ENCODE measurements at places on chromosomes 12 and 14. TPM values are rescaled to one million over a fixed set of nuclear protein-coding genes. Genes with fewer than 3 reads are reported as not detected.

- H3K36me3 ChIP-seq: no peaks in the 10 kb centered on the region
- H3K4me1 ChIP-seq: peaks cover 6% of the 10 kb centered on the region
- H3K27me3 ChIP-seq: no peaks in the 10 kb centered on the region
Measured at GRCh38 chr14:50530794-50531365, 1.5 kb downstream of the MAP4K5 start.

GRCh38 chr14:69048456-69048855 is 69.4 kb upstream of the ACTN1 start:
- H3K36me3 ChIP-seq: no peaks in the 10 kb centered on the region
- no peak for DNase-seq
- H3K27me3 ChIP-seq: no peaks in the 10 kb centered on the region
- H3K27ac ChIP-seq: no peak overlapping the region
- H3K4me1 ChIP-seq: peaks cover 16% of the 10 kb centered on the region

DNA sequence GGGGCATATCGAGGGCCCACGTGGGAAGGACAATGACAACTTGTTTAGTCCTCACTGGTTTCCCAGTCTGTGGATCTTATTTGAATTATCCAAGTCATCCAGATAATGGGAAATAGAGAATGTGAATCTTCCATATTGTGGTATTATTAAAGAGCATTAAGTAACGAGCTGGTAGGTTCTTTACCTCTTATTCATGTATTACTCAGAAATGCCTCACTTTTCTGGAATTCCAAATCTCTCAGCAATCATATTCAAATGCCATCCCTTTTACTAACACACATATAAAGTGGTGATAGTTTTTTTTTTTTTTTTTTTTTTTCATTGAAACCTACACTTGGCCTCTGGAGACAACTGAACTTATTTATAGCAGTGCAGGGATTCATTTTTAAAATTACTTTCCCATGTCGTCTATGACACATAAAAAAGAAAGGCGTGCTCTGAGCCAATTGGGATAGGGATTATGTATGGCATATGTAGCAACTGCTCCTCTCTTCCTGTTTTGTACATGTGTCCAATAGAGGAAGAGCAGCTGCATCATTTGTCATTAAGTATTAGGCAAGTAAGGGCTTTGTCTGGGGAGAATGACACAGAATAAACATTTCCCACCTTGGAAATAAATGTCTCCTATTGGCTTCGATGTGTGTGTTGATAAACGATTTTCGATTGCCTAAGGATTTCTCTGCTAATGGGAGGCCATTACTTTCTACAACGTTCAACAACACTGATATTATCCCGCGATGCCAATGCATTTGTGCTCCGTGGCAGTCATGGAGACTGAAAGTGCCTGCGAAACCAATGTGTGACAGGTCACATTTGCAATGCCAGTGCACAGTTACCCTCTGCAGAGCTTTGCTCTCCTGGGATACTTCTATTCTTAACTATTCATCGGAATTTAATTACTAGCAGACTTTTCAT is 78.6 kb upstream of the IFNG-AS1 start:
- no peaks in the 10 kb centered on the region for H3K27me3 ChIP-seq
- H3K4me1 ChIP-seq: no peaks in the 10 kb centered on the region
- no peak overlapping the region for H3K4me3 ChIP-seq
- no peak overlapping the region for H3K27ac ChIP-seq
- H3K36me3 ChIP-seq: no peaks in the 10 kb centered on the region

DNA sequence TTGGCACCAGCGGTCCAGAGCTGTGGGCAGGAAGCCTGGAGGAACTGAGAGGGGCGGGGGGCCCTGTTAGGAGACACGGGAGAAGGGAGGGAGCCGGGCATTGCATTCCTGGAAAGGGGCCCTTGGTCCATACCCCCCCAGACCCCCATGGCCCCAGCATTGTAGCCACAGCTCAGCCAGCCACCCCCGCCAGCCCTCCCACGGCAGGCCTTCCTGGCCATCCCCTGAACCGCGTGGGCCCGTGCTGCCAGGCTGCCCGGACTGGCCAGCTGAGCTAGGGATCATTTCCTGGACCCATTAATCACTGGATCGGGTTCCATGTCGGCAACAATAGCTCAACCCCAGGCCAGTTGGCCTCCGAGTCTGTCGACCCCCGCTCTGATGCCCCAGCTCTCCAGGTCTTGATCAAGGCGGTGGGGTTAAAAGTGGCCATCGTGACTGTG is 39.8 kb upstream of the DIO3 start:
- H3K4me3 ChIP-seq: no peak overlapping the region
- H3K36me3 ChIP-seq: no peaks in the 10 kb centered on the region
- H3K27me3 ChIP-seq: no peaks in the 10 kb centered on the region
- H3K27ac ChIP-seq: no peak overlapping the region
- H3K4me1 ChIP-seq: no peaks in the 10 kb centered on the region

DNA sequence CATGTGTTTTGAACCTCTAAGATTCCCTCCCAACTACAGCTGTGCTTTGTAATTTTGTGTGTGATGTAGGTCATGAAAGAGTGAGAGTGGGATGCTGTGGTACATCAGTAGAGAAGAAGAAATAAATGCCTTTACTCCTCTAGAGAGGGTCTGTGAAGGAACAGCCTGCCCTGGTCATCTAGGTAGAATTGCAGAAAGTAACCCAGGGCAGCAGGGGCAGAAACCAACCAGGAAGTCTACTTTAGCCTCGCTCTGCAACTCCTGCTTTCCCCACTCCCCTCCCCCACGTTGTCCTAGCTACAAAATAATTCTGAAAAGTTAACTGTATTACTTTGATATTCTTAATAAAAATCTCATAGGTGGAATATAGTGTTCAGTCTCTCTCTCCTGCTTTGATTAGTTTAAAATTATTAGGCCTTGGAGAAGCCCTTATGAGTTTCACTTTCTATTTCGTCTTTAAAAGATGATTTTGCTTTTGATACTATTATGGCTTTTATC is 7.5 kb downstream of the TBK1 start:
- H3K4me3 ChIP-seq: no peak overlapping the region
- H3K27me3 ChIP-seq: no peaks in the 10 kb centered on the region
- H3K27ac ChIP-seq: no peak overlapping the region
- peaks cover 9% of the 10 kb centered on the region for H3K36me3 ChIP-seq

DNA sequence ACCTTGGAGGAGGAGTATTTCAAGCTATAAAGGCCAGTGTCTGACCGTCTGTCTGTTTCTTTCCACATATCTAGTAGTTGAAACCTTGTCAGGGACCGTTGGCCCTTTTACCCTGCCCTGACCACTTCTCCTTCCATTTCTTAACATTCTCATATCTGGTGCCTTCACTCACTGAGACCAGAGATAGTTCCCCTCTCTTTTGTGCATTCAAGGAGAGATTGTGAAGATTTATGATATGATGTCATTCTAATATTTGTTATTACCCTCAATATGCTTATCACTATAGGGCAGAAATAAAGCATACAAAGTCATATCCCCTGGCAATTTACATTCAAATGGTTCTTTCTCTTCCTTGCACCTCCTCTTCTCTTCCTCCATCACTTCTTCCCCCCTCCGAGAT is 83.3 kb downstream of the PLXNC1 start:
- H3K36me3 ChIP-seq: no peaks in the 10 kb centered on the region
- no peaks in the 10 kb centered on the region for H3K27me3 ChIP-seq
- no peak overlapping the region for H3K27ac ChIP-seq
- no peak overlapping the region for H3K4me3 ChIP-seq
- peak; percentile 6 for DNase-seq

- no peak for DNase-seq
- no peak overlapping the region for H3K4me3 ChIP-seq
- no peak overlapping the region for H3K27ac ChIP-seq
- H3K27me3 ChIP-seq: no peaks in the 10 kb centered on the region
- H3K4me1 ChIP-seq: no peaks in the 10 kb centered on the region
- no peaks in the 10 kb centered on the region for H3K36me3 ChIP-seq
Measured at GRCh38 chr12:107079172-107080011, 14.0 kb downstream of the CRY1 start.

DNA sequence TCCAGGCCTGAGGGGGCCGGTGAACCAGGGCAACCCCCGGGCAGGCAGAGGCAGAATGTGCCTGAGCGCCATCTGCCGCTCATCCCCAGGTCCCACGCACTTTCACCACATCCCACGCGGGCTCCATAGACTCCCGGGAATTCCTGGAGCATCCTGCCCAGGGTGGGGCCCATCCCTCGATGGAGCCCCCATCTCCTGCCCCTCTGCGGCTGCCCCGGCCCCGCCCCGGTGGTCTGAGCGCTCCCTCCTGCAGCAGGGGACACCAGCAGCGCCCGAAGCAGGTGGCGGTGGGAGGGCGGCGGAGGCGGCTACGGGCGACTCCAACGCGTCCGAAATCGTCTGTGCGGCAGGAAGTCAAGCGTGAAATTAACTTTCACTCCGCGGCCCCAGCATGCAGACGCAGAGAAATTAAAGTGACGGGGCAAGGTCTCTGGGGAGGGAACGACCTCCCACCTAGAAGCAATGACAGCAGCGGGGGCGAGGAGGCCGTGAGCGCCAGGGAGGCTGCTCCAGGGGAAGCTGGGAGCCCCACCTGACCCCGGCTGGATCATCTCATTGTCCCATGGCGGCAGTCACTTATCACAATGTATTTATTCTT is 122.2 kb downstream of the NCOR2 start:
- H3K27ac ChIP-seq: no peak overlapping the region
- peaks cover 4% of the 10 kb centered on the region for H3K4me1 ChIP-seq
- H3K36me3 ChIP-seq: peaks cover 2% of the 10 kb centered on the region
- H3K4me3 ChIP-seq: no peak overlapping the region
- no peak for DNase-seq
- no peaks in the 10 kb centered on the region for H3K27me3 ChIP-seq

GRCh38 chr12:47316609-47317049 is 236.9 kb upstream of the AMIGO2 start:
- H3K36me3 ChIP-seq: no peaks in the 10 kb centered on the region
- no peak for DNase-seq
- no peak overlapping the region for H3K4me3 ChIP-seq
- H3K27ac ChIP-seq: no peak overlapping the region

GRCh38 chr12:39205969-39206368 is 237.0 kb downstream of the KIF21A start:
- H3K4me1 ChIP-seq: no peaks in the 10 kb centered on the region
- DNase-seq: no peak
- no peaks in the 10 kb centered on the region for H3K27me3 ChIP-seq
- no peak overlapping the region for H3K4me3 ChIP-seq
- no peaks in the 10 kb centered on the region for H3K36me3 ChIP-seq
- no peak overlapping the region for H3K27ac ChIP-seq

DNA sequence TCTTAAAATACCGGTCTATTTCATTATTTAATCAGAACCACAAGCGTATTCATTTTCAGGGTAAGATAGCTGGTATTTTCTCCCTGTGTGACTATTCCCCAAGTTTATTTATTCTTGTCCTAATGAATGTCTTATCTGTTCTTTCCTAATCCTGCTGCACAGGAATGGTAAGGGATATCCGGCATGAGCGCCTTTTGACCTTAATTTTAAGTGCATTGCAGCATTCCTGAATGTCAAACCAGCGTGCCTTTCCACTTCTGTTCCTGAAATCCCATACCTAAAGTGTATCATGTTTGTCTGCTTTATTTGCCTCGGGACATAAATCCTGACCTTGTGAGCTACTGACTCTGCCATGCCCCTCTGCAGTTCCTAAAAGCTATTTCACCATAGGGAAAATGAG is 1713.2 kb upstream of the FLRT2 start:
- no peak overlapping the region for H3K27ac ChIP-seq
- no peak overlapping the region for H3K4me3 ChIP-seq
- no peaks in the 10 kb centered on the region for H3K27me3 ChIP-seq
- H3K4me1 ChIP-seq: no peaks in the 10 kb centered on the region

DNA sequence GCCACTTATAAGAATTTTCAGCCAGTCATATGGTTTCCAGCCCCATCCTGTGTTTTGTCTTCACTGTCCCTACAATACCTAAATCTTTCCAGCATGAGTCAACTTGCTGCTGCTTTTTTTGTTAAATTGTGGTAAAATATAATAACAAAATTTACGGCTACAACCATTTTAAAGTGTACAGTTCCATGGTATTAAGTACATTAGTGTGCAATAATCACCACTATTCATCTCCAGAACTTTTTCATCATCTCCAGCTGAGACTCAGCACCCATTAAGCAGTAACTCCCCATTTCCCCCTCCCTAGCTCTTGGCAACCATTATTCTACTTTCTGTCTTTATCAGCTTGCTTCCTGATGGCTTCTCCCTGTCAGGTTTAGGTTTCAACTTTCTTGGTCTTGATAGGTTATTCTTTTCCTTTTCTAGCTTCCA is 39.1 kb downstream of the FRS2 start:
- DNase-seq: no peak
- H3K4me1 ChIP-seq: no peaks in the 10 kb centered on the region
- H3K4me3 ChIP-seq: no peak overlapping the region
- H3K27ac ChIP-seq: no peak overlapping the region
- peaks cover 1% of the 10 kb centered on the region for H3K27me3 ChIP-seq

- H3K27ac ChIP-seq: no peak overlapping the region
- no peaks in the 10 kb centered on the region for H3K36me3 ChIP-seq
- no peak overlapping the region for H3K4me3 ChIP-seq
- no peaks in the 10 kb centered on the region for H3K4me1 ChIP-seq
- DNase-seq: no peak
Measured at GRCh38 chr12:124233846-124234640, 60.9 kb upstream of the RFLNA start.

DNA sequence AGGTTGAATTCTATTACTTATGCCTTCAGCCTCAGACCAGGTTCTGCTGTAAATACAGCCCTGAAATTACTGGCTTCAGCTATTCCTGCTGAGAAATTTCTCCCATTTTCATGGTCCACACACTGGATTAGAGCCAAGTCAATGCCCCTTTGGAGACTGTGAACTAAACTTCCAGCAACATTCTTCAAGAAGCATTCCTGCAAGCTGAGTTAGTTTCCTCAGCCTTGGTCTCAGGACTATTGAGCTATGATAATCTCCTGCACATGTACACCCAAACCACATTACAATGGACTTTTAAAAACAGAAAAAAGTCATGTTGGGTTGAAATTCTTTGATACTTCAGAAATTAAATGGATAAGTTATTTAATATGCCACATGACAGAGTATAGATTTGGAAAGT is 58.0 kb upstream of the AVPR1A start:
- H3K27ac ChIP-seq: no peak overlapping the region
- no peaks in the 10 kb centered on the region for H3K4me1 ChIP-seq
- no peak for DNase-seq
- no peaks in the 10 kb centered on the region for H3K36me3 ChIP-seq

DNA sequence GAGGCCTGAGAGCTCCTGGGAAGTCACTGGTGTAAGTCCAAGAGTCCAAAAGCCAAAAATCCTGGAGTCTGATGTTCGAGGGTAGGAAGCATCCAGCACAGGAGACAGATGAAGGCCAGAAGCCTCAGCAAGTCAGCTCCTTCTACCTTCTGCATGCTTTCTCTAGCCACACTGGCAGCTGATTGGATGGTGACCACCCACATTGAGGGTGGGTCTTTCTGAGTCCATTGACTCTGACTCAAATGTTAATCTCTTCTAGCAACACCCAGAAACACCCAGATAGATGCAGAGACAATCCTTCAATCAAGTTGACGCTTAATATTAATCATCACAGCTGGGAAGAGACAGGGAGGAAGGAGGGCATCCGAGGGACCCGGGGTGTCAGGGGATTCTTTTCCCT is 305.8 kb downstream of the AACS start:
- H3K4me3 ChIP-seq: no peak overlapping the region
- H3K4me1 ChIP-seq: peaks cover 3% of the 10 kb centered on the region
- DNase-seq: no peak
- H3K36me3 ChIP-seq: no peaks in the 10 kb centered on the region

- no peaks in the 10 kb centered on the region for H3K36me3 ChIP-seq
- peak within 1 kb of the TSS; percentile 78 for H3K4me3 ChIP-seq
- H3K27me3 ChIP-seq: no peaks in the 10 kb centered on the region
Measured at GRCh38 chr12:120639771-120640721, at the start of gene CABP1. Gene CABP1, plus strand, starts transcription at chr12:120640626. Its CDS starts 60 bp downstream, at chr12:120640686.

KCNC2 gene
- not detected for total RNA-seq

FGF6 gene
- total RNA-seq: not detected

ITGA7 gene
- total RNA-seq: 76.4 TPM

CPNE6 gene
- not detected for total RNA-seq

LTBR gene
- total RNA-seq: 6.3 TPM

GAS2L3 gene
- total RNA-seq: 19.1 TPM

VPS33A gene
- total RNA-seq: 41.8 TPM

TPPP2 gene
- not detected for total RNA-seq

TEX22 gene
- total RNA-seq: 0.82 TPM

All from H1 (cell line).